ENCODE measurements at places on chromosomes 1 and 21. TPM values are rescaled to one million over a fixed set of nuclear protein-coding genes. Genes with fewer than 3 reads are reported as not detected.

REG4 gene
- 0.58 TPM for polyA plus RNA-seq

MX2 gene
- 2.4 TPM for polyA plus RNA-seq

SPRR5 gene
- polyA plus RNA-seq, result not detected

SYT2 gene
- polyA plus RNA-seq, result 3.5 TPM

VWA5B1 gene
- polyA plus RNA-seq, result 1.3 TPM

CYP4A22 gene
- polyA plus RNA-seq, result 6.1 TPM

CHAF1B gene
- 6.8 TPM for polyA plus RNA-seq

TMEM81 gene
- 4.0 TPM for polyA plus RNA-seq

CFH gene
- polyA plus RNA-seq, result 23.9 TPM

PLA2G2D gene
- polyA plus RNA-seq, result 0.09 TPM

BEND5 gene
- 26.5 TPM for polyA plus RNA-seq

HSD3B2 gene
- 1.9 TPM for polyA plus RNA-seq

SLAMF7 gene
- 0.33 TPM for polyA plus RNA-seq

SPATA21 gene
- polyA plus RNA-seq, result 0.24 TPM

GJA8 gene
- polyA plus RNA-seq, result 0.39 TPM

RAB25 gene
- 47.6 TPM for polyA plus RNA-seq

GBP2 gene
- polyA plus RNA-seq, result 2.0 TPM

PTGFR gene
- polyA plus RNA-seq, result 0.33 TPM

EPS8L3 gene
- polyA plus RNA-seq, result 0.52 TPM

CFHR5 gene
- polyA plus RNA-seq, result not detected

UBE2J2 gene
- polyA plus RNA-seq, result 58.5 TPM

MPZ gene
- 3.8 TPM for polyA plus RNA-seq

IGSF3 gene
- 27.4 TPM for polyA plus RNA-seq

KCNT2 gene
- polyA plus RNA-seq, result 11.2 TPM

HAO2 gene
- 75.5 TPM for polyA plus RNA-seq

FAM20B gene
- polyA plus RNA-seq, result 42.9 TPM

LIPI gene
- polyA plus RNA-seq, result 0.16 TPM

C1QC gene
- 16.0 TPM for polyA plus RNA-seq

CCDC27 gene
- polyA plus RNA-seq, result 0.31 TPM

MYOG gene
- polyA plus RNA-seq, result 0.20 TPM

Data from renal cortex interstitium (tissue), 15 donors.